ENCODE measurements at places on chromosomes 5 and 9. TPM values are rescaled to one million over a fixed set of nuclear protein-coding genes. Genes with fewer than 3 reads are reported as not detected.

DNA sequence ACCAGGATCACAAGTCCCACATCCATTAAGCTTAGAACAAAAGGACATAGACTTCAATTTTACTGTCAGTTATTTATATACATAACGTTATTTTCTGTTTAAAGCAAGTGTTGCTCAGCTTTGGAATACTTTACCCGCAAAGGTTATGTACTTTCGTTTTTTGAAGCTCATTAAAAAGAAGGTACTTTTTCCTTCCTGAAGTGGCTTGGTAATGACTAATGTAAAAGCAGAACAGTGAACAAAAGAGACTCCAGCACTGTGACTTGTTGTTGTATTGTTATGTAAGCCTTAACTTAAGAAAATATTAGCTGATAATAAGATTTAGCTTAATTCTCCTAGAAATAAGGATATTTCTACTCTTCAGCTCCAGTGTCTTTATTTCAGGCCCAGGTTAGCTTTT, 97.3 kb upstream of the SLCO6A1 start:
- no peaks in the 10 kb centered on the region for H3K27me3 ChIP-seq
- H3K36me3 ChIP-seq, result no peaks in the 10 kb centered on the region
- H3K4me3 ChIP-seq, result no peak overlapping the region
- H3K27ac ChIP-seq, result no peak overlapping the region
- no peaks in the 10 kb centered on the region for H3K4me1 ChIP-seq

DNA sequence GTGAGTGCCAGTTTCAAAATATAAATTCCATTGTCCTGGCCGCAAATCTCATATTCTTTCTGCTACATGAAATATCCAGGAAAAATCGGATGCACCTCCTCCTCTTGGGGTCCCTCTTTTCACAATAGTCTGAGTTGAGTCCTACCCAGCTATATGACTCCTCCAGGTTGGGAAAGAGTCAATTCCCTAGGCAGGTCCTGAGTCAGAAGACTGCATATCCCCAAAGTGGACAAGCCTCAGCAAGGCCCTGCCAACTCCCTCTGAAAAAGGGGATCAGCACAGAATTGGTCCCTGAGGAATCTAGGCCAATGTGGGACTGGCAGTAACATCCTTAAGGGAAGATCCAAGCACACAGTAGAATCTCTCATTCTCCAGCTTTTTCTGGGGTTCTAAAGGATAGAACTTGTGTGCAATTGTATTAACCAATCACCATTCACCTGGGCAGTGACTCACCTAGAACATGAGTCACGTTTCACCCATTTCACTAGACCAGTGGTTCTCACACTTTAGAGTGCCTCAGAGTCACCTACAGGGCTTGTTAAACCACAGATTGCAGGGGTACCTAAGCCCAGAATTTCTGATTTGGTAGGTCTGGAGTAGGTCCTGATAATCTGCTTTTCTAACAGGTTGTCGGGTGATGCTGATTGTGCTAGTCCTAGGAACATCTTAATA, 44.7 kb upstream of the TMEM215 start:
- DNase-seq, result no peak
- H3K4me3 ChIP-seq, result no peak overlapping the region
- no peak overlapping the region for H3K27ac ChIP-seq
- no peaks in the 10 kb centered on the region for H3K36me3 ChIP-seq

DNA sequence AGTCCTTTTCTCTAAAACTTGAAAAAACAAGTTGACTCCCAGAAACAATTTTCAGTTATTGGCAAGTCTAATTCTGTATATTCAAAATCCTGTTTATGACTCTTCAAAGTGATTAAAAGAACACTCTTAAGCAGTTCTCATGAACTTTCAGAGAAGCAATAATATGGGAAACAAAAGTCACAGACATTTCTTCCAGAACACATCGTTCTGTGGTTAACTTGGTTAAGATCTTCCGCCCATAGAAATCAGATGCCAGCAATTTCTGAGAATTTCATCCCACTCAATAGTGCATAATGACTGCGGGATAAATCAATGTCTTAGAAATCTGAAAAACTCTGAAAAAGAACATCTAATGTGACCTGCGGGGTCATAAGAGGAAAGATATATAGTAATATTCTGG, 300.5 kb downstream of the COX7C start:
- H3K36me3 ChIP-seq, result no peaks in the 10 kb centered on the region
- no peaks in the 10 kb centered on the region for H3K27me3 ChIP-seq
- no peak overlapping the region for H3K4me3 ChIP-seq
- DNase-seq, result no peak
- no peaks in the 10 kb centered on the region for H3K4me1 ChIP-seq

The FOXD4L4 gene
- 0.27 TPM for total RNA-seq

The ARSI gene
- not detected for total RNA-seq

Measured in naive thymus-derived CD4-positive, alpha-beta T cell (primary cell).